CD4-positive, alpha-beta T cell treated with Interleukin-1 beta for 1 hour (primary cell): ENCODE measurements at places on chromosomes 12 and 14.

DNA sequence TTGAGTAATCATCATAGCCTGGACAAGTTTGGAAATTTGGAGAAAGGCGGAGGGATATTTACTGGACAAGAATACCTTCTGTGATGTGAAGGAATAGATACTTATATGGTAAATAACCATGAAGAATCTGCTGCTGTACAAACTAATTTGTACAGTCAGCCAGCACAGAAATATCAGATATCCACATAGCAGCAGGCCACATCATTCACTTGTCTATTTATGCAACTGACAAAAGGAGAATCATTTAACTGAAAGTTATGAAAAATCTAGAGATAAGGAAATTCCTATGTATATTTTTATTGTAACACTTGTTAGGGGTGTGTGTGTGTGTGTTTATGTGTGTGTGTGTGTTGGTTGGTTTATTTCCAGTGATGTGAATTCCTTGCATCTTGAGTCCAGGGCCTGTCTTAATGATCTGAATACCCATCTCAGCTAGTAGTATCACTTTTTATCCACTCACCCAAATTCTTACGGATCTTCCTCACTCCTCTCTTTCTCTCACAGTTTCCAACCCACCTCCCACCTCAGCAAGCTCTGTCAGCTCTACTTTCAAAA lies 10.5 kb upstream of the LRIG3 start:
- DNase-seq = no peak

DNA sequence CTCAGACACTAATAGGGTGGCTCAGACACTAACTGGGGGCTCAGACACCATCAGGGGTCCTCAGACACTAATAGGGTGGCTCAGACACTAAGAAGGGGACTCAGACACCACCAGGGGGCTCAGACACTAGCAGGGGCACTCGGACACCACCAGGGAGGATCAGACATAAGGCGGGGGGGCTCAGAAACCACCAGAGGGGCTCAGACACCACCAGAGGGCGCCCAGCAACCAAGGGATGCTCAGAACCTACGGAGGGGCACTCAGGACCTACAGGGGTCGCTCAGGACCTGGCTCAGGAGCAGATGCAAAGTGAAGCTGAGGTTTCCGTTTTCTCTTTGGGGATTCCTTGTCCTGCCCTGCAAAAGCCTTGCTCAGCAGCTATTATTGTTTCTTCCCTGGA lies 448.5 kb downstream of the TMEM121 start:
- peak; percentile 67 for DNase-seq

GRCh38 chr12:93015871-93016751 lies 87.0 kb upstream of the EEA1 start:
- DNase-seq = no peak

- DNase-seq = no peak
Observed at GRCh38 chr12:24773996-24774395, 174.9 kb downstream of the BCAT1 start.

- DNase-seq = no peak
Observed at GRCh38 chr12:70638639-70639360, 1.6 kb upstream of the PTPRB start.

- no peak for DNase-seq
Observed at GRCh38 chr12:19778172-19778571, 338.9 kb downstream of the AEBP2 start.

- no peak for DNase-seq
Observed at GRCh38 chr12:66270613-66271012, 31.7 kb upstream of the HELB start.

GRCh38 chr12:47377414-47378221 lies 297.9 kb upstream of the AMIGO2 start:
- no peak for DNase-seq

- DNase-seq = no peak
Observed at GRCh38 chr12:16225692-16226091, 51.8 kb downstream of the SLC15A5 start.

DNA sequence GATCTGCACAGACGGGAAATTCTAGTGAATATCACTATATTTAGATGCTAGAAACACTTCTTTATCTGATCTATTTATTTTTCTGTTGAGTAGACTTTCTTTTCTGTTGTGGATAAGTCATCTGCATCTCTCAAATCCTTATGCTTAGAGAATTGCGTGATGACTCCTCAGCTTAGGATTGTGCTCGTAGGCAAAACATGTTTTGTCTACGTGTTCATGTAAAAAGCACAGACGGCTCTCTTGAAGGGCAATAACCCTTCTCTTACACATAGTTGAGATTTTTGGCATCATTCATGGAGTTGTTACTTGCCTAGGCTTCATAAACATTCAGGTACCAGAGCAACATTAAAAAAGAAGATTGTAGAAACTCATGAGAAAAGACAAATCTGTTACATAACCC lies 18.6 kb downstream of the PPFIBP1 start:
- no peak for DNase-seq

DNA sequence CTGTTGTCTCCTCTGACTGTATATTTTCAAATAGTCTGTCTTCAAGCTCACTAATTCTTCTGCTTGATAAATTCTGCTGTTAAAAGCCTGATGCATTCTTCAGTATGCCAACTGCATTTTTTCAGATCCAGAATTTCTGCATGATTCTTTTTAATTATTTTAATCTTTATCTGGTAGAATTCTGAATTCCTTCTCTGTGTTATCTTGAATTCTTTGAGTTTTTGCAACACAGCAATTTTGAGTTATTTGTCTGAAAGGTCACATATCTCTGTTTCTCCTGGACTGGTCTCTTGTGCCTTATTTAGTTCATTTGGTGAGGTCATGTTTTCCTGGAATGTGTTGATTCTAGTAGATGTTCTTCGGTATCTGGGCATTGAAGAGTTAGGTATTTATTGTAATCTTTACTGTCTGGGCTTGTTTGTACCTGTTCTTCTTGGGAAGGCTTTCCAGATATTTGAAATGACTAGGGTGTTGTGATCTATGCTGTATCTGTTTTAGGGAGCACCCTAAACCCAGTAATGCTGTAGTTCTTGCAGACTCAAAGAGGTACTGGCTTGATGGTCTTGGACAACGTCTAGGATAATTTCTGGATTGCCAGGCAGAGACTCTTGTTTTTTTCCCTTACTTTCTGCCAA lies 193.8 kb upstream of the NPAS3 start:
- DNase-seq = no peak

DNA sequence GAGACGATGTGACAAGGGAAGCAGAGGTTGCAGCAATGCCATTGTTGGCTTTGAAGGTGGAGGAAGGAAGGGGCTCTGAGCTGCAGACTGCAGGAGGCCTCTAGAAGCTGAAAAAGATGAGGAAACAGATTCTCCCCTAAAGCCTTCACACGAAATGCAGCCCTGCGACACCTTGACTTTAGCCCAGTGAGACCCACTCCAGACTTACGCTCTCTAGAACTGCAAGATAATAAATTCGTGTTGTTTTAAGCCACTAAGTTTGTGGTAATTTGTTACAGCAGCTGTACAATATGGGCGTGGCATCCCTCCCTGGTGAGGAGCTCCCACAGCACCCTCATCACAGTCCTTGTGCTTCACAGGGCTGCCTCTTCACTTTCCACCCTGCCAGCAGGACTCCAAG lies 53.2 kb downstream of the GOLGA5 start:
- DNase-seq = no peak

DNA sequence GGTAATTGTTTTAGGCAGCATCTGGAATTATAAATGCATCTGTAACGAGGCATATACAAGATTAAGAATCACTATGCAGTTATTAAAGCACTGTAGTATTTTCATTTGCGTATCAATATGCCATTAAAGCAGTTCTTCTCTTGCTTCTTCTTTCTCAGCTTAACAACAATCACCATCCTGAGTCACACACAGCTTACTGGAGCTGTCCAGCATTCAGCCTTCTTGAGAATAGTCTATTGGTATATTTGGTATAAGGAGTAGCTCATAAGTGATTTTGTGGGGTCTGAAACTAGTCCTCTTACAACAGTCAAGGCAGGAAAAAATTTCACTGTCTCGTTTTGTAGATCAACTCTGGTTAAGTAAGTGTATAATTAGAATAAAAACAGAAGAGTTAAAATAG lies 523.0 kb upstream of the FOXG1 start:
- no peak for DNase-seq

- DNase-seq = peak; percentile 79
Observed at GRCh38 chr14:68911594-68912227, 67.4 kb downstream of the ACTN1 start.

GRCh38 chr12:98725476-98726247 lies 80.6 kb downstream of the APAF1 start:
- DNase-seq = no peak

GRCh38 chr12:12704593-12705230 lies 8.7 kb upstream of the GPR19 start:
- peak; percentile 60 for DNase-seq

GRCh38 chr14:94382099-94382715 lies 6.2 kb downstream of the SERPINA1 start:
- DNase-seq = no peak

DNA sequence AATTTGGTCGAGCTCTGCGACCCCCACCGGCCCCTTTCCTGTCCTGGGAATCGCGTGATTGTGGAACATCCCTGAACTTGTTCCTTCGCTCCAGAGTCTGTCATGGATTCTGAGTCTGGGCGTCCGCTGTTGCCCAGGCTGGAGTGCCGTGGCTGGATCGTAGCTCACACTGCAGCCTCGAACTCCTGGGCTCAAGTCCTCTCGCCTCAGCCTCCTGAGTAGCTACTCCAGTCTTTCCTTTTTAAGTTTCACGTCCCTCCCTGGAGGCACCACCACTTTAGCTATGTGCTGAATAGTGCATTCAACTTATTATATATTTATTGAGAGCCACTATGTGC lies 698 bp downstream of the ACOT6 start:
- DNase-seq = no peak

DNA sequence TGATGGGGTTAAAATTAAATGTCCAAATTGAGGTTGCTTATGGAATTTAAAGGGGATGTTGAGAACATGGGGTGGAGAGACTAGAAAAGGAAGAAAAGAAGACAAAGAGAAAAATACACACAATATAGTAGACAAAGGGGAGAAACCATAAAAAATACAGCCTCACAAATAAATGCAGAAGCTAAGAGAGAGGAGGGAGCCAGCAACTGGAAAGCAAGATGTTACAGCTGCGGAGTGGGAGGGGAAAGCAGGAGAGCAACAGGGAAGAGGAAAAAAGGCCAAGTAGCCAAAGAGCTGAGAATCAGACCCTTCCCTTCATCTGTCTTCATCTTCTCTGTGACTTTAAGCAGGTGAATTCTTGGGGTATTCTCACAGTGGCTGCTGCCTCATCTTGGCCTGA lies 39.7 kb upstream of the SMUG1 start:
- no peak for DNase-seq

DNA sequence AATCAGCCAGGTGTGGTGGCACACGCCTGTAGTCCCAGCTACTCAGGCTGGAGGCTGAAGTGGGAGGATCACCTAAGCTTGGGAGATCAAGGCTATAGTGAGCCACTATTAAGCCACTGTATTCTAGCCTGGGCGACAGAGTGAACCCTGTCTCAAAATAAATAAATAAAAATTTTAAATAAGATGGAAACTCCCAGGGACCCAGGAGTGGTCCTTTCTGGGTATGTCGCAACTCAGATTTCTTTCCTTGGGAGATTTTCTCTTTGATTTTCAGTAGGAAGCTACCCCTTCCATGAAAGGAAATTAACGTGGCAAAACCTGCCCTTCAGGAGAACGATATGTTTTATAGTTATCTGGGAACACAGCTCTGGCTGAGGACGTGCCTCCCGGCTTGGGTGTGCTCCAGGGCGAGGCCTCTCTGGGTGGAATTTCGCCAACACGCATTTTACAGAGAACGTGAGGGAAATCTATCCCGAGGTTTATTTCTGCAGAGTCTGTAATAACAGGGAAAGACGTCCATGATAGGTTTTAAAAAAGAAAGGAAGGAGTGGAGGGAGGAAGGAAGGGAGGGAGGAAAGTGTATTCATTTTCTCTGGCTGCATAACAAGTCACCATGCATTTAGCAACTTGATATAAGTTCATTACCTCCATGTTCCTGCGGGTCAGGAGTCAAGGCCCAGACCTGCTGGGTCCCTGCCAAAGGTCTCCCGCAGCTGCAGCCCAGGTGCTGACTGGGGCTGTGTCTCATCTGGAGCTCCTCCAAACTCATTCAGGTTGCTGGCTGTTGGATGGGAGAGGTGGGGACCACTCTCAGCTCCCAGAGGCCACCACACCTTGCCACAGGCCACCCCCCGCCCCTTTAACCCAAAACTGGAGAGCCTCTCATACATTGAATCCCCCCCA lies 80.6 kb upstream of the GSC start:
- no peak for DNase-seq

DNA sequence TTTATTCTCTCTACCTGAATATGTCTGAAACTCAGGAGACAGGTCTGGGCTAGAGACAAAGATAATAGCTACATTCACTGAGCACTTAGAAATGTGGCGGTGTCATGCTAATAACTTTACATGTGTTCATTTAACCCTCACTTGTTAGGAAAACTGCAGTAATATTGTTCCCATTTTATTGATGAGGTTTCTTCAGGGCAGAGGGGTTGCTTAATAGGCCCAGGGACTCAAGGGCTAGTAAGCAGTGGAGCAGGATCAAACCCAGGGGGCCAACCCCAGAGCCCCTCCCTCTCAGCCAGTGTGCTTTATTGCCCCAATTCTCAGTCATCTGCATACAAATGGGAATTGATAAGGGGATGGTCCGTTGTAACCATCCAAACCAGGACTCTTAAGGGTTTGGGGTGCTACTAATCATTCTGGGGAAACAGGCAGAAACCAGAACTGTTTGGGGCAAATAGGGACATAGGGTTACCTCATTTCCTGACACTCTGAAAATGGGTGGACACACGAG lies 142.8 kb upstream of the AMIGO2 start:
- no peak for DNase-seq

- DNase-seq = peak; percentile 47
Observed at GRCh38 chr12:92987846-92988621, 58.9 kb upstream of the EEA1 start.

- DNase-seq = no peak
Observed at GRCh38 chr12:52201451-52201839, 9.6 kb upstream of the KRT80 start.

GRCh38 chr12:47367912-47368537 lies 288.3 kb upstream of the AMIGO2 start:
- no peak for DNase-seq

GRCh38 chr12:101664992-101665391 lies 32.4 kb upstream of the CHPT1 start:
- DNase-seq = no peak

DNA sequence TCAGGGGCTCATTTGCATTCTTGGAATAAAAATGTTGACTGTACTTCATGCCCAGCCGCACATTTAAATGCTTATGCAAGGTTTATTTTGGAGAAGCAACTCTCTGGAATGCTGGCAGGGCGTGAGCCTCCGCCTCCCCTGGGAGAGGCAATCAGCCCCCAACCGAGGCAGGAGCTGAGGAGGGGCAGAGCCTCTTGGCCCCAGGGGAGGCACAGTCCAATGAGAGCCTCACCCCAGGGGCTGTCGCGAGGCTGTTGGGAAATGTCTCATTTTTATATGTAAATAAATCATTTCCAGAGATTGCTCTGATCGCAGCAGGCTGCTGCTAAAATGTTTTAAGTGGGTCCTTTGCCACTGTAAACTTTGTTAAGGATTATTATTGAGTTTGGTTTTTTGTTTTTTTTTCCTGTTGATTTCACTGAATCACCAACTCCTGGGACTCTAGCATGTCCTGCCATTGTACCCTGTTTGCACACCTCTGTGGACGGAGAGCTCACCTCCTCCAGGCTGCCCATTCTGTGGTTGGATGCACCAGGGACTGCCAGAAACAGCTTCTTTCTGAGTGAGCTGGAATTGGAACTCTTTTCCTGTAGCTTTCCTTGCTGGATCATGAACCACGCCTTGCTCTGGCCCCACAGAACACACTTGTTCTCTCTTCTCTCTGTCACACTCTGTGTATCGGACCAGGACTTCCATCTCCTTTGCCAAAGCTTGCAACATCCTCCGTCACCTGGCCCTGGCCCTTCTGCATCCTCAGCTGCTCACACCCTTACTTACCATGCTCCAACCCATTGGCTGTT lies 46.9 kb upstream of the FAM181A start:
- DNase-seq = no peak

- DNase-seq = no peak
Observed at GRCh38 chr14:104998801-104999200, 13.2 kb downstream of the CLBA1 start.
